ENCODE measurements at places on chromosomes 5 and 9.

DNA sequence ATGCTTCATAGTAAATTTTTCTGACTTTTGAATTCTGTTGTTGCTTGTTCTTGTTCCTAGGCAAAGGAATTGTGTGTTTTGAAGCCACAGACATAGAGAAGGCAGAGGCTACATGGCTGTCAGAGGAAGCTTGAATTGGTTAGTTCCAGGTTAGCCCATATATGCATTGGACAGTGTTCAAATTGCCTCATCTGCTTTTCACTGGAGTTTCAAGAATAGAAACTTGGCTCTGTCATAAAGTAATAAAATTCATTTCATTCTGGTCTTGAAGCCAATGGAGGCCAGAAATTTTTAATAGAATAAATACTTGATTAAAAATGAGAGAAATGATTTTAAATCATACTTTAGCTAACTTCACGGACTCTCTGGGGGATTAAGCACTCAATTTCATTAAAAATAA, 178.0 kb downstream of the YIPF5 start:
- no peak for DNase-seq

- no peak for DNase-seq
Observed at GRCh38 chr9:116094846-116095245, 58.7 kb upstream of the PAPPA start.

DNA sequence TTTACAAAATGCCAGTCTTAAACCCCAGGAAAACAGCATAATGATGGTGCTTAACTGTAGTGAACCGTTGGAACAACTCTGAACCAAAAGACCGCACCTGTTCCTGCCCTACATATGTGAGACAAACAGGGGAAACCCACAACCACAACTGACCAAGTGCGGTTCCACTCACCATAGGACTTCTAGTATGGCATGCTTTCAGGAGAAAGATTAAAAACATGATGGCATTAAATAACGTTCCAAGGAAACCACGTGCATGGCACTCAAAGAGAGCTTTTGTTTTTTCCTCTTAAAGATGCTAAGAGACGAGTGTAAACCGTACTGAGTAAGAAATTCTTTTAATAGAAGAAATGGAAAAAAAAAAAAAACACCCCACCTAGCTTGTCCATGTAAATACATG, 119.8 kb downstream of the SSBP2 start:
- DNase-seq, result no peak

GRCh38 chr9:93699650-93700049, 123.3 kb downstream of the PHF2 start:
- DNase-seq, result no peak

DNA sequence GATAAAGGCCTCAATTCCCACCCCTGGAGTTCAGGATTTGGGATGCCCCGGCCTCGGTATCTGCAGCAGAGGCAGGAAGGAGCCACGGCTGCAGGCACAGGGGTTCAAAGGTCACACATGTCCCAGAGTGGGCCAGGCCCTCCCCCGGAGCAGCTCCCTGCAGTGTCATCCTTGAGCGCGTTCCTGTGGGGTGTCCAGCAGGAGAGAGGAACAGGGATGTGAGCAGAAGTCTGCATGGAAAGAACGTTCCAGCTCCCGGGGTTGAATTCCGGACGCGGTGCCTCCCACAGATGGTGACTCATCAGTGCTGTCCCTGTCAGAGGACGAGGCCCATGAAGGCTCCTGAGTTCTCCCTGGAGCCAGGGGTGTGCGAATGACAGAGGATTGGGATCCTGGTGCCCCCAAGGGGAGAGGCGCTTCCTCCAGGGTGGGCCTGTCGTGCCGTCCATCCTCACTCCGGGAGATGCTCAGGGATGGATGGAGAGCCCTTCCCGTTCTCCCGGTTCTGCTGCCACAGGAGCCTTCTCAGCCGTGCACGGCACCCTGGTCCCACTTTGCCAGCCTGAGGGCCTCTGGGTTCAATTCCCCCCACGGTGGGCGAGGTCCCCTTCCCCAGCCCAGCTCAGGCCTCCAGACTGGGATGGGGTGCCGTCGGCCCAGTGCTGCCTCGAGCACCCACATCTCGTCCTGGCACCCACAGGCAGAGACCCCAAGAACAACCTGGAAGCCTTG, 3.1 kb downstream of the LCN1 start:
- no peak for DNase-seq

- DNase-seq, result no peak
Observed at GRCh38 chr9:76510041-76510440, 51.1 kb downstream of the GCNT1 start.

- no peak for DNase-seq
Observed at GRCh38 chr9:107782381-107782780, 292.8 kb upstream of the KLF4 start.
